NCI-H774 (cell line): ENCODE measurements at places on chromosomes 12 and 14.

GRCh38 chr14:91220581-91221000 is 23.9 kb downstream of the GPR68 start:
- no peak for DNase-seq

- no peak for DNase-seq
These were observed 236.2 kb upstream of the KRR1 start for GRCh38 chr12:75747572-75748021.

- DNase-seq, result no peak
These were observed 20.4 kb downstream of the ACVR1B start for GRCh38 chr12:51971679-51972421.

DNA sequence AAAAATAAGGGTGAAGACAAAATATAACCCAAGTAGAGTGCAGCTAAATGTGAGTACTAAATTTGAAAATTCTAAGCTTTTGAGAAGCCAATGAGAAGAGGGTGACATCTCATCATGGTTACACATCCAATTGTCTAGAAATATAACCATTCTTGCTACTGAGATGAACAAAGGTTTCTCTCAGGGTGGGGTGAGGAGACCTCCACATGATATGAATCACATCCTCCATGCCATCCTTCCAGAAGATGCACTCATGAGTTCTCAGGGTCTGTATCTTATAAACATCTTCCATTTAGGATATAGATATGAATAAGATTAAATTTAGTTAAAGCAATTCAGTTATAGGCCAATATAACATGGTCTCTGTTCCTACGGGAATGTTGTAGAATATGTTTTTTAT is 38.9 kb upstream of the E2F7 start:
- no peak for DNase-seq

DNA sequence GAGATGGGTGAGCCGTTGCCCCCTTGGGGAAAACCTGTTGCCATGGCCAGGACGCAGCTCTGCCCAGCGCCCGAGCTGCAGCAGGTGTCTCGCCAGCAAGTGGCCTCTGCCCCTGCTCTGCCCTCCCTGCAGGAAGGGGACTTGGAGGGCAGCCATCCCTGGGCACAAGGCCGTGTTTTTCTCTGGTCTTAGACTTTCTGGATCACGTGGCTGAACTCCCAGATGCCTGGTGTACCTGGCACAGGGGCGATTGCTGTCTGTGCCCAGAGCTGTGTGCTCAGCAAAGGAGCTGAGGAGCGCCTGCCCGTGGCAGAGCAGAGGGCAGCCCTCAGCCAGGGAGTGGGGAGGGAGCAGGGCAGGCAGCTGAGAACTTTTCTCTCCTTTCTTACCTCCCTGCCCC is 38.0 kb downstream of the TMEM63C start:
- DNase-seq, result no peak

DNA sequence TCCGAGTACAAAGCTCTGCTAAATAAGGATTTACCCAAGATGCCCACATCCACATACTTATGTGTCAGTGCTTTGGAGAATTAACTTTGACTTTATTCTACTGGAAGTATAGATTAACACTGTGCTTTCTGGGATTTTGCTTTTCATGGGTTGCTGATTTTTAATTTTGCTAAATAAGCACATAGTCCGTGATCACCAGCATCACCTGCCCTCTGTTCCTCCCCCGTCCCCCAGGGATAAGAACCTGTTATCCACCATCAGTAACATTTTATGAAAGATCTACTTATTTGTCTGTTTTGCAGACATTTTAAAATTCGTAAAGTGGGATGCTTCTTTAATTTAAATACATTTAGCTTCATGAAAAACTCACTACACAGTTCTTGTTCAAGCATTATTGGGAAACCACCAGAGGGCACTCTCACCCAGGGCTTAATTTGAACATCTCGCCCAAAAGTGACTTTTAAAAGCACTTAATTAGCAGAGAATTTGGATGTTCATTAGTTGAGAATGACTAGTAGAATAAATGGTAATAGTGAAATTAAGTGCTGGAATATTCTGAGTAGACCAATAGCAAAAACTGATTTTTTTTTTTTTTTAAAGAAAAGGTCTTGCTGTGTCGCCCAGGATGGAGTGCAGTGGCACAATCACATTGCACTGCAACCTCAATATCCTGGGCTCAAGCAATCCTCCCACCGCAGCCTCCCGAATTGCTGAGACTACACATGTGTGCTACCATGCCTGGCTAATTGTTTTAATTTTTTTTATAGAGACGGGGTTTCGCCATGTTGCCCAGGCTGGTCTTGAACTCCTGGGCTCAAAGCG is 35.7 kb downstream of the MRPL42 start:
- DNase-seq, result peak; percentile 38

- DNase-seq, result no peak
These were observed 156.3 kb downstream of the TMX1 start for GRCh38 chr14:51396222-51396815.

DNA sequence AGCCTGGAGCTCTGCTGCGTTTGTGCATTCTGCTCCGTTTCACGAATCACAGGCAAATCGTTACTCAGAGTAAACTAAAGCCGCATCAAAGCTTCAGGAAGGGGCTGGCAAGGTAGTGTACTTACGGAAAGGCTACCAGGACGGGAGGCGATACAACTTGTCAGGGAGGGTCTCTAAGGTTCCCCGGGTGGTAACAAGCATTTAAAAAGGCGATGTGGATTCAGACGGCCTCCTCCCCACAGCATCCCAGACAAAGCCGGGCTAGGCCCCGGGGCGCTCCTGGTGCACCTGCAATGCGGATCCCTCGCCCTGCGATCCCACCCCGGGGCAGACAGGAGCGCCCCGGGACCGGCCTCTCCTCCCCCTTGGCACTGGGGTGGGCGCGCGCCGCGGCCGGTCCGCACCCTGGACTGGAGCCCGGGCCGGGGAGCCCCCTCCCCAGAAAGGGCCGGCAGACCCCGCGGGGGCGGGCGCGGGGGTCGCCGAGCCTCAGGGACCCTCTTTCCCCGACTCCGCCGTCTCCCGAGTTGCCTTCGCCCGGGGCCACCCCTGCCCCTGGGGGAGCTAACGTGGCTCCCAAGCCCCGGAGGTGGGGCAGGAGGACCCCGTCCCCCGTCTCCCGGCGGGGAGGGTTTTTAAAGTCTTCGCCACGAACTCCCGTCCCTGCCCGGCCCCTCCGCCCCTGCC is 718 bp downstream of the CCDC92 start:
- DNase-seq, result peak; percentile 20

DNA sequence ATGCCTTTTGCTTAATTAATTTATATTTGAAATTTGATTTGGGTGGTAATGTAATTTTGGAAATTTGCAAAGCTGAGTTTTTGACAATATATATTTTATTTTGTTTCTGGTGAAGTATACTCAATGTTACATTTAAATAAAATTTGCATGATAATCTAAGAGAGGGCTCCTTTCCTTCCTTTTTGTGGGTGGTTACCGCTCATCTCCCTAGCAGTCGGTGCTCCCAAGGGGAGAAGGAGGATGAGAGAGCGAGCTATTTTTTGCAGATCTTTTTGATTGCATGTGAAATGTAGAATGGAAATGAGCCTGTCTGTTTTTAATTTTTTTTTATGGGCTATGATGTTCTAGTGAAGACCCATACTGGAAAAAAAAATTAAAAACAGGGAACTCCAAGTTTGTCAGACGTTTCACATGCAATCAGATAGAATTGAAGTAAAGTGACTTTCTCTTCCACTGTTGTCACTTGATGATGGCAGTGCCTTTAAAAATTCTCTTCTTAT is 39.8 kb downstream of the MSRB3 start:
- no peak for DNase-seq

DNA sequence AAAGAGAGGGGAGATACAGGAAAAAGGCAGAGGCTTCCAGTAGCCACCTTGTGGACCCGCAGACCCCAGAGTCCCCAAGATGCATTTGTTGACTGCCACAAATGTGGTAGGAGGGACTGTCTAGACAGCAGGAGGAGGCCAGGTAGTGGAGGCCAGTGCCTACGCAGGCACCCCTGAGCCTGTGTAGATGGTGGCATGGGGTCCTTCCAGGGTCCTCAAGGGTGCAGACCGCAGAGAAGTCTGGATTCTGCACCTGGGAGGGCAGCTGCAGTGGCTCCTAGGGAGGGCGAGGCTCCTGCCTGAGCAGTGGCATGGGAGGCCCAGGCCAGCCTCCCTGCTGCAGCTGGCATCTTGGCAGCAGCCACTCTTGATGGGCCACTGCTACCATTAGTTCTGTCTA is 119.7 kb downstream of the NTS start:
- DNase-seq, result no peak

- DNase-seq, result no peak
These were observed 1.5 kb downstream of the CALM1 start for GRCh38 chr14:90398315-90398839.

DNA sequence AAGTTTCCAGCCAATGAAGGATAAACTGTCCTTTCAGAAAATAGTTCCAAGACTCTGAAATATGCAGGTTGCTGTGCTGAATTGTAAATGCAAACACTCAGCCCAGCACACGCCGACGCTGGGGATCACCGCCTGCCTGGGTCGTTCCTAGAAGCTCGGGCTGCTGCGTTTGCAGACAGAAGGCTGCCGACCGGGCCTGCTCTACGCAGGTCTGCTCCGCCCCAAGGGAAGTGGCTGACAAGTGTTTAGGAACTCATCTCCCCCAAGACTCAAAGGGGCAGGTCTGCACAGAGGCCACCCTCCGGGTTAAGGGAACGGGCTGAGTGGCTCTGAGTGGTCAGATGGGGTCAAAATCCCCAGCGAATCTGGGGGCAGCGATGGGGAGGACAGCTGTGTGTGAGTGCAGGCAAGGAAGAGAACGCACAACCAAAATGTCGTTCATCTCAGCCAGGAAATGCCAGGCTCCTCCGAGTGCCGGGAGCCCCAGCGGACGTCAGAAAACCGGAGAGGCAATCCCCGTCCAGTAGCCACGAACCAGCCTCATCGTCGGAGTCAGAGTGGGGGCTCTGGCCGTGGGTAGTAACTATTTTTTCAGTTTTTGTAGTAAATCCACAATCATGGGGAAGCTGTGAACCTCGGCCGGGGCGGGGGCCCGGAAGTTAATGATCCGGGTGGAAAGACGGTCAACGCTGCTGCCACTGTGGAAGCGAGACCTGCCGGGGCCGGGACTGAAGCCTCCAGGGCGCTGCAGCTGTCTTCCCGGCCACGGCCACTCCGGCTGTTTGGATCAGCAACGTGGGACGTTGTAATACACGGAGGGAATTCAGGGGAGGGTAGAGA is 6.0 kb downstream of the GALNT9 start:
- no peak for DNase-seq

DNA sequence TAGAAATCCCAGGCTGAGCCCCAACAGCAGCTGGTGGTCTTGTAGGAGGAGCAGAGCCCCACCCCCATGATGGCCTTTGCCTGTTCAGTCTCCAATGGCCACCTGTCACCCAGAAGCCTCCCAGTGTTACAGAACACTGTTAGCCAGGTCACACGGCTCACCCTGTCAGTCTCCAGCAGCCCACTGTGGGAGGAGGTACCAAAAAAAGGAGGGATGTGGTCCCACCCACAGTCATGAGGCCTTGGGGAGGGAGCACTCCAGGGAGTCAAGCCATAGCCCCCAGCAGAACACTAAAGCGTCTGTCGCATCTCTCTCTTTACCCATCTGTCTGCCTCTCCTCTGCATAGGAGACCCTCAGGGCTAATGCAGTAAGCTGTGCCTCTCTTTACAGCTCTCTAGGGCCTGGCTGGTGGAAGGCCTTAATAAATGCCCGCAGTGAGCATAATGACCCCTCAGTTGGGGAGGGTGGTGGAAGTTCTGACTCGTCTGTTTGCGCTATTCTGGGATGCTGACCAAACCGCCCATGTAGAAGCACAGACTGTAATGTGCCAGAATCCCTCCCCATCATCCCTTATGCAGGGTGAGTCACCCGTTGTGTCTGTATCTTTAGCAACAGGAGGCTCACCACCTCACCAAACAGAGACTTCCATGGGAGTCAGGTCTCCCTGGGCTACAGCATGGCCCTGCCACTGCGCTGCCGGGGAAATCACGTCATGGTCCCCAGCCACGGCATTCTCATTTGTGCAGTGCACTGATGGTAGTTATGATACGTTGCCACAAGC is 14.6 kb downstream of the C14orf132 start:
- no peak for DNase-seq

DNA sequence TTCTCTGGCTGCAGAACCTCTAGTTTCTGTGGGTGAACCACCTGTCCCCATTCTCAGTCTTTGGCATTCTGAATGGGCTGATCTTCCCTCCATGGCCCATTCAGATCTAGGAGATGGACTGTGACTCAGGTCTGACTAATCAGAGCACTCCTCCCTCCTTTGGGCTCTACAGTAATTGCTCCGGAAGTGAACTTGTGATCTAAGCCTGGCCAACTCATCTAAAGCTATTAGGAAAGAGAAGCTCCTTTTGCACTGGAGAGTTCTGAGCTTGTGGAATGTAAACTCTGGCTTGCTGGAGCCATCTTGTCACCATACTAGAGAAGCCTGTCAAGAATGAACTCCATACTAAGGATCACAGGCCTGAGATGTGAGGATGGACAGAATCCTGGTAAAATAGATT is 168.2 kb downstream of the SUDS3 start:
- DNase-seq, result no peak

- DNase-seq, result peak; percentile 79
These were observed 30.1 kb upstream of the PPP2R5C start for GRCh38 chr14:101731187-101732080.

GRCh38 chr12:113291586-113291985 is 43.3 kb downstream of the SLC8B1 start:
- DNase-seq, result no peak

- no peak for DNase-seq
These were observed 73.4 kb downstream of the PRMT8 start for GRCh38 chr12:3564411-3564810.

DNA sequence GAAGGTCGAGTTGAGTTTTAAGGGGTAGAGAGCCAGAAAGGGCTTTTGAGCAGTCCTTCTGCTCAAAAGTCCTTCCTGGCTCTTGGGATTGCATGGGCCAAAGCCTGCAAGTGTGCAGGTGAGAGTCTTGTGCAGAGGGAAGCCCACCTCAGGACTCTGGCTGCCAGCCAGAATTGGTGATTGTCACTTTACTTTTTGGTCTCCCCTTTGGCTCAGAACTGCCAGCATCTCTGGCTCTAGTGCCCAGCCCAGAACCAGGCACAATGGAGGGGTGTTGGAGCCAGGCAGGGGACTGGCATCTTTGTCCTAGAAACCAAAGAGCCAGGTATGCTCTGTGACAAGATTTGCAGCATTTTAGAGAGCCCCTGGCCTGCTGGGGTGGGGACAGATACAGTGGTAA is 23.5 kb downstream of the FAM222A start:
- DNase-seq, result no peak

- DNase-seq, result no peak
These were observed 49.7 kb downstream of the TRMT5 start for GRCh38 chr14:60931218-60931617.

- DNase-seq, result no peak
These were observed 1312.7 kb upstream of the USP15 start for GRCh38 chr12:60947533-60947932.

- DNase-seq, result peak; percentile 3
These were observed 1.3 kb downstream of the FGD6 start for GRCh38 chr12:95215949-95216348.
